ENCODE measurements at places on chromosomes 7 and 10.

- DNase-seq: no peak
These were observed 39.8 kb downstream of the CELF2 start for GRCh38 chr10:11057448-11057847.

DNA sequence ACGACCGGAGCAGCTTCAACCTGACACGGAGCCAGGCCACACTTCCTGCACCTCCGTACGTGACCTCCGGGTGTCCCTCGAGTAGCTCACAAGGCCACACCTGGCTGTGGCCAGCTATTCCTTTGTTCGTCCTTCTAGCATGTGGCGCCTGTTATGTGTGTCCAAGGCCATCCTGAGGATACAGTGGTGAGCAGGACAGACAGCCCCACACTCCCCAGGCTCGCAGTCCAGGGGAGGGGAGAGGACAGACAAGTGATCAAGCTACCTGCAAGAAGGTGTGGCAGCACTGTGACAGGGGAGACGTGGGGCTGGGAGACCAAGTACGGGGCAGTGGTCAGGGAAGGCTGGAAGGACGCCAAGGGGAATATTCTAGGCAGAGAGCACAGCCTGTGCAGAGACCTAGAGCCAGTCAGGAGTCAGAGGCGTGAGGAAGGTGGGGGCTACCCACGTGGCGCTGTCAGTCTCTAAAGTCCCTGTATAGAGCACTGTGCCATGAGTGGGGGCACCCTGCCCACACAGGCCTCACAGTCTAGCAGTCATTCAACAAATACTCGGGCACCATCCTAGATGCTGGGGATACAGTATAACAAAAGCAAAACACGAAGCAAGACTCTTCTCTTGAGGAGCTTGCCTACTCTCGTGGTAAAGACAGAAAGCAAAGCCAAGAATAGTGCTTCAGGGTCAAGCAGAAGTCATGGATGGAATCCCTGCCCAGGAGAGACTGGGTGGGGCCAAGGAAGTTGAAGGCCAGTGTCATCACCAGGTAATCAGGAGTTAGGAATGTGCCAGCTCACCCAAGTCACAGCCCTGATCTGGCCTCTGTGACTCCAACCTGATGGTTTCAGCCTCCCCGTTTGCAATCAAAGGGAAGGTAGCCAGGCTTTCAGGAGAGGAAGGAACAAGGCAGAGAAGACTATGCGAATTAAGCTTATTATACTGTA, 58.6 kb downstream of the PROSER2 start:
- DNase-seq: no peak

DNA sequence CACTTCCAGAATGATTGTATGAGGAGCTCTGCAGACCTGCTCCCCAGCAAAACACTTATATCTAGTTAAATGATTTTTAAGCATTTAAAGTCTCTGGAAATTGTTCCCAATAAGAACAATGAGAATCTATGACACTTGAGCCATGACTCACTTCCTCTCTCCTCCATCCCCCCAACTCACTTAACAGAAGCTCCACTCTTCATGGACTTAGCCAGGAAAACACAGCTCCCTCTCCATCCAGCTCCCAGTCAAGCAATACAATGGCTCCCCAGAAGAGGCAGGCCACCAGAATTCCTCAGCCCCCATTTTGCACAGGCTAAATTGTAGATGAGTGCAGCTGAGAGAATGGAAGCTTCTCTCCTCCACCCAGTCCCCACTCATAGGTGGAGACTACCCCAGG, 27.0 kb downstream of the AOC1 start:
- DNase-seq: no peak

DNA sequence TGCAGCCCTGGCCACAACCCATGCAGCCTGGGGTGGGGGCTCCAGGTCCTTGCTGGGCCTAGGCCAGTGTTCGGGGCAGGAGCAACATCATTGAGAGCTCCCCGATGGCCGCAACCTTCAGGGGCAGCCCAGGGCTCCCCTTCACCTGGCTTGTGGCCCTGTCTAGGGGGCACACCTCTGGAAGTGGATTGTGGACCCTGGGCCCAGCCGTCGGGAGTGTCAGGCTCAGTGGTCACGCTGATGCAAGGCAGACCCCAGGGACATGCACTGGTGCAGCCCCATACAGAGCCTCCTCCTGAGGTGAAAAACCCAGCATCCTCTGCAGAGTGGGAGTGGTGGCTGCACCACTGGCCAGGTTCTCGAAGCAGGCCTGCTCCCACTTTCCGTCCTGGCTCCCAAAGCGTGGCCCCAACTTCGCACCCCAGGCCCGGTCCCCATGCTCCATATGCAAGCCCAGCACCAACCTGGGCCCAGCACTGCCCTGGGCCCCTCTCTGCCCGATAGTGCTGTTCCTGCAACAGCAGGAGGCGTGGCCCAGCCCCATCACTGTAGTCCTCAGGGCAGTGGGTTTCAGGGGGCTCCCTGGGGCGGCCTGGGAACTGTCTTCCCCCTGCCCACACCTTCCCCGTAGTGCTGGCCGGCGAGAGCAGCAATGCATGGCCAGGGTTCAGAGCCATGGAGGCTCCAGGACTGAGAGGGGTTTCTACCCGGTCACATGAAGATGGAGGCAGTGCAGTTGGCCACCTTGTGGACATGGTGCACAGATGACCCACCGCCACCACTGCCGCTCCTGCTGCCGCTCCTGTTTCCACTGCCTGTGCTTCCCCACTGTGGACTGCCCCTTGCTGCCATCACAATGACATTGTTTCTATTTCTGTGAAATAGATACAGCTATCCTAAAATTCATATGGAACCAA, 303.9 kb upstream of the NRG3 start:
- DNase-seq: no peak

GRCh38 chr10:108352771-108353170, 1188.3 kb upstream of the SORCS1 start:
- no peak for DNase-seq

DNA sequence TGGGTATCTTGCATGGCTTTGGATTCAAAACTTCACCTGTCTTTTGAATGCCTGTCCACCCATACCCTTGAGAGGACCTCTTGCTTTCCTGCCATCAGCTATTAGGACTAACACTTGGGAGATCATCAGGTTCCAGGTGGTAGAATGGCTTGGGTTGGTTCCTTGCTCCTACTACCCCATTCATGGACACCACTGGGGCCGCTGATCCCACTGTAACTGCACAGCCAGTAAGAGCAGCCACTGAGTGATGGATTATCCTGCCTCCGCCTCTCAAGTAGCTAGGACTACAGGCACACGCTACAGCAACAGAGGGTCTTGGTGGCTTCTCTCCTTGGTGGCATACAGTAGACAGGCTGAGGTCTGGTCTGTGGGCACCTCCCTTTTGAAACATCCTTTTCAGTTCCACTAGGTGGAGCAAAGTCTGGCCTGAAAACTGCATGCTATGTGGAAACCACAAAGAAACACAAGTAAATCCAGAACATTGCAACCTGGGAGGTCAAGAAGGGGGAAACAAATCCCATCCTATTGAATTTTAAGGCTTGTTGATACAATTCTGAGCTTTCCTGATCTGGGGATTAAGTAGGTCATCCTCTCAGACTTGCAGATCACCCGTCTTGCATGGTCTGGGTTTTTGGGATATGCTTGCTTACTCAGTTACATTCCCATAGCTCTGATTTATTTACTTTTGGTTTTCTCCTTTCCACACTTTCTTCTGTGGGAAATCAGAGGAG, 9.4 kb downstream of the WBP1L start:
- peak; percentile 13 for DNase-seq

- peak; percentile 6 for DNase-seq
These were observed 193.8 kb upstream of the CCDC6 start for GRCh38 chr10:60099998-60100747.

- no peak for DNase-seq
These were observed 141.7 kb upstream of the TMEM72 start for GRCh38 chr10:44769450-44769849.

GRCh38 chr10:63214571-63214970, 81.4 kb downstream of the NRBF2 start:
- DNase-seq: no peak

DNA sequence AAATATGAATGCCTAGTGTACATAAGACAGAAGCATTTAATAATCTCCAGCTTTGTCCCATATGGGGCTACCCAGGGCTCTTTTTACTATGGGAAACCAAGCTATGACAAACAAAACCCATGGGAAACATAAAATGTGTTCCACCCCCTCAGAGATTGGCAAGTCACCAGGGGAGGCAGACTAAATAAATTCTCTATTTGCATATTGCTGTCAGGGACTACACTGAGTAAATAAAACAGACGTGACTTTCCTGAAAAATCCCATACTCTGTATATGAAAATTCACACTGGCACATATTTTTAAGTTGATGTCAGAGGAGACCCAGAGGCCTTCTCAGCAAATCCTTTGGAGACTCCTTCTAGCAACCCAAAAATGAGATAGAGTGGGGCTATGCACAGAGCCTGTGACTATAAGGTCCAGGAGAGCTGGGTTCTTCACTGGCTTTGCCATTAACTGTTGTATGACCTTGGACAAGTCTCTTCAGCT, 44.0 kb upstream of the HPSE2 start:
- DNase-seq: no peak

- DNase-seq: no peak
These were observed 259.3 kb downstream of the HTR7 start for GRCh38 chr10:90598513-90598912.

DNA sequence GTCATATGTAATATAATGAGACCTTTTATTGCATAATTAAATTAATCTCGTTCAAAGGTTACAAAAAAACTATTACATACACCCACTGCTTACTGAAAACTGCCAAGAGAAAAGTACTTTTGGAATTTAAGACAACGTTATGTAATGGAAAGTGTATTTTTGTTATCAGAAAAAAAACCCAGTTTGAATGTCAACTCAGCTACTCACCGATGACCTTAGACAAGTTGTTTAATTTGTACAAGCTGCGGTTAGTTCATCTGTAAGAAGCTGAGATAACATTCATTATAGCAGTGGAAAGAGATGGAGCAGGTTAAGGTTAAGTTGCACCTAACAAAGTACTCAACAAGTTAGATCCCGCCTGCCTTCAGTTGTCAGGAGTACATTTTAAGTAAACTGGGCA, 1.1 kb downstream of the PSMA2 start:
- no peak for DNase-seq

DNA sequence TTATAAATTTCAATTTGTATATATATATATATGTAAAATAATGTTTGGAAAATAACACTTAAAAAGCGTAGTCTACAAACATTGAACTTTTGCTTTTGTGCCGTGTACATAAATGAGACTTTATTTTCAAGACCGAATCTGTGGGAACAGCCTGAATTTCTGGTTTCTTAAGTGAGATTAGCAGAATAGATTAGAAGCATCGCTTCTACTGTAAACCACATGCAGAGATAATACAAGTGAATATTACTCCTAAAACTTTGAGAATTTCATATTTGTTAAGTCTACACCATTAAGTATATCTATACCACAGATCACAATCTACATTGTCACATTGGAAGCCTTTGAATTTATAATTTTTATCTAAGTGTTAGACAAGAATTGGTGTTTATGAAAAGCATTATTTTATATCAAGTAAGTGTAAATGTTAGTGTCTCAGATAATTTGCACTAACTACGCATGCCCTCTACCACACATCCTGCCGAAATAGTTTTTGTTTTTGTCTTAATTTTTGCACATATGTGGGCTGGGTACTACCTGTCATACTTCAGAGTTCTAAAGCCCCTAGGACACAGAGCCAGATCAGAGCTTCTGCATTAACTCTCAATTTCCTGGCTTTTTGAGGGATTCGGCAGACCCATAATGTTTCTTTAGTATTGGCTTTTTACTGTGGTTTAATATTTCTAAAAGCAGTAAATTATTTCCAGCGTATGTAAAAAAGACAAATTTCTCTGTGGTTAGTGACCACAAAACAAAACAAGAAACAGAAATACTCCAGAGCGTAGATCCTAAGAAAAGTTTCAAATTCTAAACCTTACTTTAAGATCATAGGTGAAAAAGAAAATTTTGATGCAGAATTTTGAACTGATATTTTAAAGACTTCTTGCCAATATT, 20.0 kb downstream of the TWIST1 start:
- DNase-seq: no peak

GRCh38 chr7:108311446-108312168, 144.6 kb downstream of the NRCAM start:
- DNase-seq: no peak

DNA sequence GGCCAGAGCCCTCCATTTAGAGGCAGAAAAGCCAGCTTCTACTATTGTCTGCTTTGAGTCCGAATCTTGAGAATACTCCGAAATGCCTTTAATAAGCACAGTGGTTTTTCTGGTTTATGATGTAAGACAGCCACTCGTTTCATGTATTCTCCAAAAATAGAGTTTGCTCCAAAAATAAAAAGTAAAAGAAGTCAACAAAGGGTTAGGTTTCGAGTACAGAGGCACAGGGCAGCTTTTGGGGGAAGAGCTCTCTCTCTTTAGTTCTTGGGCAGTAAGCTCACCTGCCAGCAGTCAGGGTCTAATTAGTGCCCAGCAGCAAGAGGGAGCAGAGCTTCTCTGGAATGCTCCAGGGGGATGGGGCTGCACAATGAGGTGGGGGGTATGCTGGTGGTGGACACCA, 20.2 kb downstream of the CREB3L2 start:
- DNase-seq: no peak

DNA sequence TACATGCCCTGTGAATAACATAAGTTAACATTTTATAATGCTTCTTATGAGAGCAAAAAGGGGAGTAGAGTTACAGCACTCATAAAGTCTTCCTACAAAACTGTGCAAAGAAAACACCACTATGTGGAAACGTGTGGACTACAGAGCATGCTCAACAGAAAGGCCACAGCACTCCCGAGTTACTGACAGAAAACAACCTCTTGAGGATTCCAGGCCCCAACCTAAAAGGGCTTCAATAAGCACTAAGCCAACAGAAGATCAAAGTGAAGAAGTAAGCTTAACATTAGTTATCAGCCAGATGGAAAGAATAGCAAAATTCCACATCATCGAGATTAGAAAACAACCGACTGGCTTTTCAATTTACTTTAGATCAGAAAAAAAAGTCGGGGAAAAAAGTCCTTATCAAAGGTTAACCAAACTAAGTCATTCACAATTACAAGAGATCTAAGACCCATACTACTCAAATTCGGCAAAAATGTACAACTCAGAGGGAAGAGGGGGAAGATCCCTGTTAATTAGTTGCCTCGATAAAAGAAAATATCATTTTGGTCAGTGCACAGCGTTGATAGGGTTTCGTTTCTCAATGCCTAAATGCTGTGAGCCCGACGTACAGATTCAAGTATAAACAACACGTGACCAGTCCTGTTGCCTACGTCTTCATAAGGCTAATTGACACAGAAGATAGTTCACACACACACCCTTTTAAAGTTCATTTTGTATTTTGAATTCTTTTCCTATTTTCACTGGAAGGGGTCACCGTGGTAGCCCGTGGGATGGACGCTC, 1.4 kb downstream of the KBTBD2 start:
- peak; percentile 34 for DNase-seq

- no peak for DNase-seq
These were observed 118.7 kb upstream of the COL1A2 start for GRCh38 chr7:94276027-94276426.

GRCh38 chr10:11899067-11899876, 76.1 kb downstream of the PROSER2 start:
- no peak for DNase-seq

GRCh38 chr10:20855398-20856038, 41.6 kb downstream of the NEBL start:
- no peak for DNase-seq

GRCh38 chr10:79437111-79437814, 8.2 kb downstream of the ZCCHC24 start:
- no peak for DNase-seq

Data from CD4-positive, alpha-beta T cell treated with Interleukin-6 for 4 hours (primary cell).